ENCODE measurements at places on chromosomes 4 and X.

GRCh38 chr4:41853973-41854372, 81.3 kb upstream of the TMEM33 start:
- no peak for DNase-seq

GRCh38 chr4:52096048-52096447, 44.9 kb downstream of the SPATA18 start:
- no peak for DNase-seq

- no peak for DNase-seq
These were observed 123.5 kb downstream of the CAMK2D start for GRCh38 chr4:113637823-113638561.

GRCh38 chrX:47651043-47651905, 911 bp upstream of the ELK1 start:
- DNase-seq = no peak

DNA sequence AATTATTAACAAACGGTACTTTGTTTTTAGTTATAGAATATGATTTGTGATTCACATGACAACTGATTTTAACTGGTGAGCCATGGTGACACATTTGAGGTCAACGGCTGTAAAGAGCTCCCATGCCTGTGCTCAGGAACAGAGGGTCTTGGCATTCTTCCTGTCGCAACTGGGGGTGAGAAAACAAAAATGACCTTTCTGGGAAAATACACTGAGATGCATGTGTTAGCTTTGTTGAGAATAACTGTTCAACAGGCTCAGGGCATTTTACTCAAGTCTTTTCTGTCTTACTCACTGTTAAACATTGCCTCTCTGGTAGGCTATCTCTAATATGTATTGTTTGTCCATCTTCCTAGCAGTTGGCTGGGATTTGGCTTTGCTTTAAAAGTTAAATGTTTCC, 57.1 kb upstream of the HPGD start:
- no peak for DNase-seq

DNA sequence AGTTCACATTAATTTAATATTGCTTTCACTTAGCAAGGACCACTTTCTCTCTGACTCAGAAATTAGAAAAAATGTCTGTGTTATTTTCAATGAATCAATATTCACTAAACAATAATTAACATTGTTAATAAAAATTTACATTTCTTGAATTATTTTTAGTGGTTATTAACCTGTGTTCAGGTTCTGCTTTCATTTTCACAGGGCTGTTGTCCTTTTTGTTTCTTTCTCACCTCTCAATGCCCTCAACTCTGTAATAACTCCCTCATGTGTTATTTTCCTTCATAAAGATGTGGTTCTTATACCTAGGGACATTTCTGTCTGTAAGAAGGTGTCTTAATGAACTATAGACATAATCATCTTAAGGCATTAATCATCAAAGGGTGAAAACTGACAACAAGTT, 43.1 kb upstream of the PRR27 start:
- DNase-seq = no peak

DNA sequence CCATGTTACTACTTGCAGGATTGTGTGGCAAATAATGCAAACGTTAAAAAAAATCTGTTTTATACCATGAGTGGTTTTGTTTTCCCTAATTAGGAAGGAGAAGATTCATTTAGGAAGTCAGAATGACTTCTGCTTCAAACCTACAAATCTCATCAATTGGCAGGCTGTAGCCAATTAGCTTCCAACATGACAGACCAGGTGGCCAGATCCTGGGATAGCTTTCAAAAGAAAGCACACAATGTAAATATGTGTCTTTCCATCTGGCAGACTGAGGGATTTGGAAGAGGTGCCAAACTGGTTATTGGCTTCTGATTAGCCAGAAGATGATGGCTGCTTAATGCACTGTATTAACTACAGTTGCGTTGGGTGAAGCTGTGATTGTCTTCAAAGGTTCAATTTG, 432.8 kb downstream of the ANKRD50 start:
- no peak for DNase-seq

GRCh38 chr4:189600718-189601435, 339.8 kb upstream of the FRG1 start:
- DNase-seq = no peak

DNA sequence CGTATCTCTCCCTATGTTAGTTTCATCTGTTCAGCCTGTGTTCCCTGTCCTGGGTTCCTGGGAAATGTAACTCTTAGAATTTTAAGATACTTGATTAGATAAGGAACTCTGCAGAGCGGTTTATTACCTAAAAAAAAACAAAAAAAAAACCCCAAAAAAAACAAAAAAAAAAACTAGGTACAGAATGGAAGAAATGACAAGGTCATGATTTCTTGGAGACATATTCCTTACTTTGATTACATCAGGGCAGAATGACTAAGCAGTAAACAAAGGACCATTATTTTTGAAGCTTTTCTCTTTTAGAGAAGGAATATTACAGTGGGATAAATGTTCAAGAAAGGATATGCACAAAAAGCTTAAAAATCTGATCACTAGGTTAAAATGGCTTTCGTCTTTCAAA, 171.8 kb downstream of the ARAP2 start:
- no peak for DNase-seq

DNA sequence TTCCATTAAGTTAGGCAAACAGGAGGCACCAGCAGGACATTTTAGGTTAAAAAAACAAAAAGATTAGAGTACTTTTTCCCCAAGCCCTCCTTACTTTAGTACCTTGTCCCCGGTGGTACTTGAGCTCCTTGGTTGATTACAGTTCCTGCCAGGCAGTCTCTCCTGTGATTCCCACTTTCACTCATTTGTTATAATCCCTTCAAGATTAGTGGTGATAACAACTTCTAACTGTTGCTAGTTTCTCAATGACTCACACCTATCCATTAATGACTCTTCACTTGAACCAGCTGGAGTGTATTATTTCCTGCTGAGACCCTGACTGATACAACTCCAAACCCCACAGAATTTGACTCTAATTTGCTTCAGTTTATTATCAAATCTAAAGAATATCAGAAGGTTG, 765.0 kb upstream of the DIAPH2 start:
- DNase-seq = no peak

DNA sequence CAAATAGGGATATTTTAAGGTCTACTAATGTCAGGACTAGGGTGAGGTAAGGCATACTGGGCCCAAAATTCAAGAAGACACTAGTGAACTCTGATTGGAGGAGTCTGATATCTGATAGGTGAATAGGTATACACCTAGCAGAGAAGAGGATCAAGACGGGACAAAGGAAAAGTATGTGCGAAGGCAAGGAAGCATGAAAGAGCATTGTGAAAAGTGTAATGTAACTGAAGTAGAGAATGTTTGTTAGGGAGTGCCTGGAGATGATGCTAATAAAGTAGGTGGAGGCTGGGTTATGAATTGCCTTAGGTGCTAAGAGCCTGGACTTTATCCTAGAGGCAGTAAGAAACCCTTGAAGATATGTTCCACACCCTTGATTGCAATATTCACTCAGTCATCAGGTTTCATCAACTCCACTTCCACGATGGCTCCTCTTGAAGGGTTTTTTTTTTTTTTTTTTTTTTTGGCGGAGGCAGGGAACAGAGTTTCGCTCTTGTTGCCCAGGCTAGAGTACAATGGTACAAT, 49.9 kb upstream of the XIAP start:
- DNase-seq = no peak

GRCh38 chr4:7530082-7530481, 95.4 kb upstream of the PSAPL1 start:
- no peak for DNase-seq

DNA sequence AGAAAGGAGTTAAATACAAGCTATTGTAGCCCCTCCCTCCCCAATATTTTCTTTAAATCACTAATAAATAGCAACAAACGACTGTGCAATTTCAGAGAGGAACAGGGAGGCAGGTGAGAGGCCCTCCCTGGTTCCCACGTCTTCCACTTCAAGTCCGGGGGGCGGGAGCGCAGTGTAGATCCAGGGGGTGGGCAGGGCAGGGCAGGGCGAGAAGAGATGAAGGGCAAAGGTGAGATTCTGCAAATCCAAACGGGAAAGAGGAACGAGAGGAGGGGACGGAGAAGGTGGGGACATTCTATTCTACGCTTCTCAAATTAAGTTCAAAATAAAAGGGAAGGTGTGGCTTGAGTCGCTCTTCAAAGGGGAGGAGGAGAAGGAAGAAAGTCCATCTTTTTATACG, 6.8 kb downstream of the NKX6-1 start:
- no peak for DNase-seq

DNA sequence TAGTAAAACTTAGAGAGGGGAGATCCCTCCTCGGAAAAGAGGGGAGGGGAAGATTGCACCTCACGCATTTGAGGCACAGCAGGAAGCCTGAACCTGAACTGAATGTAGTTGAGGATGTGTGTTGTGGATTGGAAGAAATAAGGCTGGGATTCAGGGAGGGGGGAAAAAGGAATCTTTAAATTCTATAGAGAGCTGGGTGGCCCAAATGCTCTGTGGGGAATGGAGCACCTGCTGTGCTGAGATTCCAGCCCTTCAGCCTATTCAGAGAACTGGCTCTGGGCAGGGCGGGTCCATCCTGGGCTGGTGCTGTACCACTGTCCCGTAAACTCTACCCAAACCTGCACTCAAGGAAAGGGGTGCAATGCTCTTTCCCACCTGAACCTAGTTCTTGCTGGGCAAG, 4.1 kb downstream of the FOXO4 start:
- no peak for DNase-seq

GRCh38 chr4:38089961-38090360, 129.8 kb downstream of the PTTG2 start:
- no peak for DNase-seq

DNA sequence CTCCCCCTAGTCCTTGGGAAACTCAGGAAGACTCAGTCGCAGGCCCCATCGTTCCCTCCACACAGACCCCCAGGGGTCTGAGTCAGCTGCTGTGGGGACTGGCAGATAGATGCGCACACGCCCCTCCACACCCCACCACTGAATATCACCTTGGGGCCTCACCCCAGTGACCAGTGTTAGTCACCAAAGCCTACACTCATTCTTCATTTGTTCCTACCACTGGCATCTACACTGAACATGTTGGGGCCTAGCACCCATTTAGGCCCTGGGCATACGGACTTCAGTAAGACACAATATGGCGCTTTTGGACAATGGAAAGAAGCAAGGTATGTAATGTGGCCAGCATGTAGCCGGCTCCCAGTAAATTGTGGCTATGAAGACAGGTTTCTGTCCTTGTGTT, 154.1 kb upstream of the PJA1 start:
- no peak for DNase-seq

GRCh38 chr4:117984366-117984680, 50.0 kb upstream of the NDST3 start:
- DNase-seq = no peak

- DNase-seq = no peak
These were observed 239.0 kb upstream of the DIAPH2 start for GRCh38 chrX:96445531-96446065.

GRCh38 chr4:10104211-10104990, 12.2 kb downstream of the WDR1 start:
- DNase-seq = no peak

GRCh38 chr4:15515106-15515505, 45.4 kb downstream of the CC2D2A start:
- DNase-seq = no peak

- no peak for DNase-seq
These were observed 34.6 kb downstream of the TET2 start for GRCh38 chr4:105181259-105181658.

- no peak for DNase-seq
These were observed 605 bp upstream of the FAT1 start for GRCh38 chr4:186724058-186724863.

DNA sequence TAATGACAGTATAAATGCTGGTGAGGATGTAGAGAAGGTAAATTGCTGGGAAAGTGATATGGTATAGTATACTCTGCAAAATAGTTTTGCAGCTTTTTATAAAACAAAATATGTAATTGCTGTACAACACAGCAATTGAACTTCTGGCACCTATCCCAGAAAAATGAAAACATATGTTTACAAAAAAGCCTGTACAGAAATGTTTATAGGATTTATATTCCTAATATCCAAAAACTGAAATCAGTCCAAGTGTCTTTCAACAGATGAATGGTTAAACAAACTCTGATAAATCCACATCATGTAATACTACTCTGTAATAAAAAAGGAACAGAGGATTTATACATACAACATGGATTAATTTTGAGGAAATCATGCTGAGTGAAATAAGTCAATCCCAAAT, 198.4 kb upstream of the ACTRT1 start:
- no peak for DNase-seq

DNA sequence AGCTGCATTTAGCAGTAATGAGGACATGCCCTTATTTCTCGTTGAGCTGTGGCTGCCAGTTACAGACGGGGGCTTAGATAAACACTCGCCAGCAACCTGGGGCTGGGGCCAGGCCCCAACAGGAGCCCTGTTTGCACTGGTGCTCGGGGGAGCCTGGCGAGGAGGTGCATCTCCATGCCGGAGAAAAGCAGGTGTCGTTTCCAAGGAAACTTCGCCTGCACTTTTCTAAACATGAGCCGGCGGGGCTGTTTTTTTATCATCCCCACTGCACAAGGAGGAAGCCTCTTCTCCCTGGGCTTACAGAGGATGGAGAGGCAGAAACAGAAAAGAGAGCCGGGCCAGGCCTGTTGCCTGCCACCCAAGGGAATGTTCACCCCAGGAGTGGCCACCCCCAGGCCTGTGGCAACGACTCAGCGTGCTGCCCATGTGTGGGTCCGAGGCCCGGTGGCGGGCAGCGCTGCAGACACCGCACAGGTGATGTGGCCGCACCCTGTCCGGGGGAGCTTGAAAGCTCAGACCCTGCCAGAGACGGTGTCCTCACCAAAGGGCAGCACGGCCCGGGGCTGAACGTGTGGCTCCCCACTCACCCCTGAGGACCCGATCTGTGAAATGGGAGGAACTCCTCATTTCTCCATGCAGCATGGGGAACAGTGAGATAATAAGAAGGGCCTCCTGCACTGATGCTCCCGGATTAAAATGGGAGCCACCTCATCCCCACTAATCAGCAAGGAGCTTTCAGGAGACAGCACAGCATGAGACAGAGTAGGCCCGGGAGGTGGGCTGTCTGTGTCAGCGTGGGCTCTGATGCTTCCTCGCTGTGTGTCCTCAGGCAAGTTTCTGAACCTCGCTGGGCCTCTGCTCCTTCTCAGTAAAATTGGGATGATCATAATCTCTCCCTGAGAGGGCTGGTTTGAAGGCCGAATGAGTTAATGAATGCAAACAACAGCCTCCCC, 33.8 kb upstream of the ADRA2C start:
- DNase-seq = no peak

DNA sequence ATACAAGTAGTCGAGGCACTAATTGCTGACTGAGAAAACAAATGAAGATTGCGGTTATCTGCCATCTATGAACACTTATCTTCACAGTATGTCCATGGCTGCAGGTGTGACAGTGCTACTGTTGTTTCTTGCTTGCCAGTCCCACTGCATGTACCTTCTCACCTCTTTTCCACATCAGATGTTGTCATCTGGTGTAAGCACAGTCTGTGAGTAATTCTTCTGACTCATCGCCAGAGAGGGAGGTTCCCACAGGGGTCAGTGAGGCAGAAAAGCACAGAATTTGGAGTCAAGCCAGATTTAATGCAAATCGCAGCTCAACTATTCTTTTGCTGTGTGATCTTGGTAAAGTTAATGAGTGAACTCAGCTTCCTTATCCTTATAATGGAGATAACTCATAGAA, 144.4 kb downstream of the GLRA2 start:
- no peak for DNase-seq

Data from stimulated activated CD4-positive, alpha-beta T cell treated with anti-CD3 and anti-CD28 coated beads, Interleukin-4, amount 100 ng/mL, for 48 hours (primary cell).